ENCODE measurements at places on chromosomes 7 and 10. TPM values are rescaled to one million over a fixed set of nuclear protein-coding genes. Genes with fewer than 3 reads are reported as not detected.
A peak's percentile ranks its signal among the peaks of the same experiment; 100 is the strongest.

Gene ACBD7
- 0.94 TPM for total RNA-seq

Gene SEMA3E
- total RNA-seq = not detected

Gene TMEM270
- not detected for total RNA-seq

Gene ACTR3C
- total RNA-seq = 3.4 TPM

Gene APBB1IP
- total RNA-seq = 29.4 TPM

DNA sequence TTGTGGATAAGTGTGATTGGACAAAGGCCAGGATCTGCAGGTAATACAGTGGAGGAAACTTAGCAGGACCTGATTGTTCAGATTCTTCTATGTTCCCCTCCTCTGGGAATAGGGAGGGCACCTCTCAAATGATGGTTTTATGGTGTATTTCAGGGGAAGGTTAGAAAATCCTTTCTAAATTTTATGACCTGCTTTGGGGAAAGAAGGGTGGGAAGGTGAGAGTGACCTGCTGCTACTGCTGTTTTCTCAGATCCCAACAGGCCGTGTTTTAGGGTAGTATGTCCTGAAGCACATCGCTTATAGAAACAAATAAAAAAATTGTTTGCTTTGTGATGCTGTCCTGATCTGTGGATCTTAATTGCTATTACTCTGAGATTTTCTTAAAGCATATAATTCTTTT, 404.1 kb upstream of the GALNT17 start:
- H3K27me3 ChIP-seq = no peaks in the 10 kb centered on the region
- H3K4me1 ChIP-seq = no peaks in the 10 kb centered on the region
- H3K4me3 ChIP-seq = no peak overlapping the region
- H3K36me3 ChIP-seq = no peaks in the 10 kb centered on the region

- no peak overlapping the region for H3K27ac ChIP-seq
- no peak overlapping the region for H3K4me3 ChIP-seq
Measured at GRCh38 chr10:132993271-132994184, 51.2 kb upstream of the CFAP46 start.

DNA sequence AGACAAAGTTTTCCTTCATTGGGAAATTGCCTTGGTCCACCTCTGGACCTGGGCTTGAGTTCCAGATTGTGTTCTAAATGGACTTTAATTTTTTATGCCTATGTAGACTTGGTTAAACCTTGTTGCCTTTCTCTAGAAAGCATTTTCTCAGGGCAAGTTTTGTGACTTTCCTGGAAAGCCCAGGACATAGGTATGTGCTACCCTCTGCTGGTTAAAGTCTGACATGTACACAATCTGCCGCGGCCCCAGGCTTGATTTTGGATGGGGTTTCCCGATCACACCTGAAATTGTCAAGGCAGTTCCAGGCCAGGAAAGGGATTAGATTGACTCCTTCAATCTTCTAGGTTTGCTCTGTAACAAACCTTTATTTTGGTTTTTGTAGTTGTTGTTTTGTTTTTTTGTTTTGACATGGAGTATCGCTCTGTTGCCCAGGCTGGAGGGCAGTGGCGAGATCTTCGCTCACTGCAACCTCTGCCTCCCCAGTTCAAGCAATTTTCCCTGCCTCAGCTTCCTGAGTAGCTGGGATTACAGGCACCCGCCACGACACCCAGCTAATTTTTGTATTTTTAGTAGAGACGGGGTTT, 14.1 kb upstream of the AKR1B10 start:
- peak; percentile 69 for DNase-seq
- peaks cover 10% of the 10 kb centered on the region for H3K4me1 ChIP-seq
- H3K36me3 ChIP-seq = no peaks in the 10 kb centered on the region
- H3K4me3 ChIP-seq = no peak overlapping the region
- peaks cover 7% of the 10 kb centered on the region for H3K27me3 ChIP-seq
- H3K27ac ChIP-seq = no peak overlapping the region

- H3K4me1 ChIP-seq = no peaks in the 10 kb centered on the region
- H3K27me3 ChIP-seq = no peaks in the 10 kb centered on the region
- H3K27ac ChIP-seq = no peak overlapping the region
- no peak overlapping the region for H3K4me3 ChIP-seq
- peaks cover 3% of the 10 kb centered on the region for H3K36me3 ChIP-seq
Measured at GRCh38 chr7:144853542-144853941, 17.7 kb upstream of the TPK1 start.

- H3K27me3 ChIP-seq = no peaks in the 10 kb centered on the region
- no peak overlapping the region for H3K4me3 ChIP-seq
- H3K36me3 ChIP-seq = peaks cover 6% of the 10 kb centered on the region
- H3K4me1 ChIP-seq = peaks cover 36% of the 10 kb centered on the region
- no peak overlapping the region for H3K27ac ChIP-seq
Measured at GRCh38 chr10:102342458-102342857, 53.0 kb upstream of the NFKB2 start.

- H3K27me3 ChIP-seq = no peaks in the 10 kb centered on the region
- H3K4me3 ChIP-seq = no peak overlapping the region
- no peak overlapping the region for H3K27ac ChIP-seq
- no peak for DNase-seq
Measured at GRCh38 chr10:121485436-121486139, 112.7 kb downstream of the FGFR2 start.

DNA sequence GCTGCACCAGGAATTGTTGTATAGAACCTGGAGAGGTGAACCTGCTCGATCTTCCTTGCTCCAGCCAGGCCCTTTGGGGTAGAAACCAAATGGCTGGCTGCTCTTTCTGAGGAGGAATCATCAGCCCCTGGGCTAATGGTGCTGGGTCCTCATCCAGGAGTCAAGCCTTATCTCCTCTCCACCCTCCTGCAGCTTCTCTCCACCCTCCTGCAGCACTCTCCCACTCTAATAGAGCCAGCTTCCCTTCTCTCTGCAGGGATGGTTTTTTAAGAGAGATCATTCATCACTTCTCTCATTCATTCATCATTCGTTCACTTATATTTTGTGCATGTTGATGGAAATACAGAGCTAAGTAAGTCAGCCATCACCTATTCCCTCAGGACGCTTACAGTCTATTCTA, 103.5 kb downstream of the XPNPEP1 start:
- peaks cover 6% of the 10 kb centered on the region for H3K27me3 ChIP-seq
- no peaks in the 10 kb centered on the region for H3K36me3 ChIP-seq
- no peak overlapping the region for H3K4me3 ChIP-seq
- H3K27ac ChIP-seq = no peak overlapping the region

DNA sequence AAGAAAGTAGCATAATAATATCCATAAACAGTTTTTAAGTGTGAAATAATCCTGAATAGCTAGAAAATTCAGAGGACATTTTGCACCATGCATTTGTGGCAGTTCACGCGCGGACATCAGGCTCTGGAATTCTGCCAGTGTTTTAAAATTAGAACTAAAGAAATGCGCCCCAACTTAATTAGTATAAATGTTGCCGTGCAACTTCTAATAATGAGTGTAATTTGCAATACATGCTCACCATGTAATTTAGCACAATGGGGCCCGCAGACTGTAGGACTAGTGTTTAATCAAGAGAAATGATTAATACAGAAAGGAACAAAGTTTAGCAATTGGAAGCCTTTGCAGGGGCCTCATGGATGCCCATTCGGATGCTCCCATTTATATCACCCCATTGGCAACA, 96.6 kb downstream of the PTPRE start:
- H3K27me3 ChIP-seq = peaks cover 29% of the 10 kb centered on the region
- no peak overlapping the region for H3K4me3 ChIP-seq
- no peaks in the 10 kb centered on the region for H3K4me1 ChIP-seq

GRCh38 chr7:18638594-18639452, 143.3 kb downstream of the HDAC9 start:
- H3K36me3 ChIP-seq = no peaks in the 10 kb centered on the region
- no peak overlapping the region for H3K27ac ChIP-seq
- no peak overlapping the region for H3K4me3 ChIP-seq
- H3K4me1 ChIP-seq = no peaks in the 10 kb centered on the region

GRCh38 chr7:81462672-81463071, 307.2 kb downstream of the HGF start:
- no peak overlapping the region for H3K4me3 ChIP-seq
- H3K4me1 ChIP-seq = no peaks in the 10 kb centered on the region
- no peak overlapping the region for H3K27ac ChIP-seq
- no peaks in the 10 kb centered on the region for H3K27me3 ChIP-seq

DNA sequence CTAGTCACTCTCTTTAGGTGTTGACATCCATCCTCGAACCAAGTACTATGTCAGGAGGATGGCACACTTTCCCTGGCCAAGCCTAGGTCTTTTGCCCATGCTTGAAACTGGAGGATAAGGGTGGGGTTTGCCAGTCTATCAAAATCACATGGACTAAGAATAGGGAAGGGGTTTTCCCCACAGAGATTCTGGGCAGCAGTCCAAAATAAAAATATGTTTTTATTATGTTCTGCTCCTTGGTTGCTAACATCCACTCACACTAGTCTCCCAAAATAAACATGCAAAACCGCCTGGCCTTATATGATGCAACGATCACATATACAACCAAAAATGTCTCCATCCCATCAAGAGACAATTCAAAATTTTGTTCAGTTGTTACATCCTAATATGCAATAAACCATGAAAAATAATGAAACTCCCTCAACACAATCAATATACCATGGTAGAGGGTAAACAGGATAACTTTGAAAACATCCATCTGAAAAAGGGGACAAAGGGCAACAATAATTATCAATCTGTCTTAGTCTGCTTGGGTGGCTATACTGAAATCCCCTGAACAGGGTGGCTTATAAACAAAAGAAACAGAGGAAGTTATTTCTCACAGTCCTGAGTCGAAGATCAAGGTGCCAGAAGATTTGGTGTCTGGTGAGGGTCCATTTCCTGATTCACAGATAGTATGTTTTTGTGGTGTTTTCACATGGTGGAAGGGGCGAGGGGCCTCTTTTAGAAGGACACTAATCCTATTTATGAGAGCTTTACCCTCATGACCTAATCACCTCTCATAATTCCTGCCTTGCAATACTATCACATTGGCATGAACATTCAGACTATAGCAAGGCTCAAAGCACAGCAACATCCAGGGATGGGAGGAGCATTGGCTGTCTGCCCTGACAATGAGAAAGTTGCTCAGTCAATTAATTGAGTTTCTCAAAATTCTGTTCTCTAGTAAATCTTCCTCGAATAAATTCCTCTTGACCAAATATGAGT, 159.3 kb downstream of the ETV1 start:
- H3K36me3 ChIP-seq = no peaks in the 10 kb centered on the region
- no peak for DNase-seq
- no peaks in the 10 kb centered on the region for H3K4me1 ChIP-seq
- H3K27ac ChIP-seq = no peak overlapping the region

DNA sequence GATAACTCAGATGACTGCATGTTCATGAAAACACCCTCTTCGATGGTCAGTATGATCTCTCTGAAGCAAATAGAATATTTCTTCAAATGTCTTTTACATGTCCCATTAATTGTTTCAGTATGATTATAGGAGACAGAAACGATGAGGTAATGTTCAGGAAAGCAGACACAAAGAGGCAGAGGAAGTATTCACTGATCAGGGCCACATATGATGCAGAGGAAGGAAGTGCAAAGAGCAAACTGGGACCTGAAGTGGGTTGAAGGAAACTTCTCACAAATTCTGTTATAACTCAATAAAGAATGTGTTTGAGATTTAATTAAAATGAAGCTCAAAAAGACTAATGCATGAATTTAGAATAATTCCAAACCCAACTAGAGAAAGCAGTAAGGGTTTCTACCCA, 70.5 kb downstream of the TES start:
- H3K4me3 ChIP-seq = no peak overlapping the region
- H3K27me3 ChIP-seq = peaks cover 2% of the 10 kb centered on the region
- H3K36me3 ChIP-seq = no peaks in the 10 kb centered on the region
- H3K4me1 ChIP-seq = peaks cover 4% of the 10 kb centered on the region
- DNase-seq = no peak

GRCh38 chr10:122052701-122053100, 63.7 kb downstream of the TACC2 start:
- no peak overlapping the region for H3K4me3 ChIP-seq
- no peak overlapping the region for H3K27ac ChIP-seq
- H3K27me3 ChIP-seq = peaks cover 10% of the 10 kb centered on the region
- no peak for DNase-seq
- no peaks in the 10 kb centered on the region for H3K4me1 ChIP-seq
- H3K36me3 ChIP-seq = no peaks in the 10 kb centered on the region

Measured in activated naive CD4-positive, alpha-beta T cell treated with anti-CD3 and anti-CD28 coated beads for 36 hours (primary cell).